ENCODE measurements at places on chromosomes 11 and 22.

- DNase-seq: peak; percentile 68
Measured at GRCh38 chr11:134037046-134037908, 31.6 kb upstream of the JAM3 start.

- DNase-seq: no peak
Measured at GRCh38 chr11:120974965-120975364, 48.9 kb upstream of the TBCEL start.

- peak; percentile 34 for DNase-seq
Measured at GRCh38 chr11:94602430-94603372, 35.5 kb downstream of the PIWIL4 start.

- no peak for DNase-seq
Measured at GRCh38 chr11:66749091-66749490, 20.1 kb upstream of the SPTBN2 start.

- DNase-seq: no peak
Measured at GRCh38 chr11:1409108-1409851, 19.5 kb downstream of the BRSK2 start.

Data from activated CD4-positive, alpha-beta memory T cell treated with anti-CD3 and anti-CD28 coated beads, Interleukin-2, amount 10 ng/mL, durations not matched to agents 7 days and 5 days (primary cell).